ENCODE measurements at places on chromosomes 5 and 9.

DNA sequence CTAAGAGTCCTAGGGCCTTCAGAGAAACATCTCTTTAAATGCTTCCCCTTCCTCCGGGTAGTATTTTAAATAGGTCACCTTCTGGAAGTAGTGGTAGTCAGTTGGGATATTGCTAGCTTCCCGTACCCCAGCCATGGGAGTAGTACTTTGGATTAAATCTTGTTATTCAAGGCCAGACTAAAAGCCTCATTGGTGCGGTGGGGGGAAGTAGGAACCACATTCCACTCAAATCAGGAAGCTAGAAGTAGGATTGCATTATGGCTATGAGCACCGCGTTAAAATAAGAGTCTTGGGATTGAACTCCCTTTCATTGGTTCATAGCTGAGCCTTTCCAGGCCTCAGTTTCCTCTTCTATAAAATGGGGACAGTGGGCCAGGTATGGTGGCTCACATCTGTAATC, 6.7 kb downstream of the KCNIP1 start:
- no peak for DNase-seq

- no peak for DNase-seq
Observed at GRCh38 chr5:151155775-151156506, 1.6 kb downstream of the ANXA6 start.

- no peak for DNase-seq
Observed at GRCh38 chr5:5134107-5134506, 6.0 kb upstream of the ADAMTS16 start.

GRCh38 chr9:133939845-133940244, 52.3 kb downstream of the VAV2 start:
- no peak for DNase-seq

DNA sequence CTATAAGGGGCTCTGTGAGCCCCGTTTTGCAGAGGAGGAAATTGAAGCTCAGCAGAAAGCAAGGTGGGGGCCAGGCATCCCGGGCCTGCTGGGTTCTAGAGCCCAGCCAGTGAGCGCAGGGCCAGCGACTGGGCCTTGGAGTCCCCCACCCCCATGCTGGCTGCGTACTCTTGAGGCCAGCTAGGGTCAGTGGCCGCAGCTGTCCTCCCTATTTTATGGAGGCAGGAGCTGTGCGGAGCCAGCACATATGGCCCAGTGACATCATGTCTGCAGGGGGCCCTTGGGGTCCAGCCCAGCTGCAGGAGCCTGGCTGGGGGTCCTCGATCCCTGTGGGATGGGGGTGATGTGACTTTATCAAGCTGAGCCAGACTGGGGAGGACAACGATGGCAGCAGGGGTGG, 71.3 kb downstream of the HMCN2 start:
- no peak for DNase-seq

GRCh38 chr9:5853617-5854016, 20.7 kb upstream of the ERMP1 start:
- DNase-seq: no peak

DNA sequence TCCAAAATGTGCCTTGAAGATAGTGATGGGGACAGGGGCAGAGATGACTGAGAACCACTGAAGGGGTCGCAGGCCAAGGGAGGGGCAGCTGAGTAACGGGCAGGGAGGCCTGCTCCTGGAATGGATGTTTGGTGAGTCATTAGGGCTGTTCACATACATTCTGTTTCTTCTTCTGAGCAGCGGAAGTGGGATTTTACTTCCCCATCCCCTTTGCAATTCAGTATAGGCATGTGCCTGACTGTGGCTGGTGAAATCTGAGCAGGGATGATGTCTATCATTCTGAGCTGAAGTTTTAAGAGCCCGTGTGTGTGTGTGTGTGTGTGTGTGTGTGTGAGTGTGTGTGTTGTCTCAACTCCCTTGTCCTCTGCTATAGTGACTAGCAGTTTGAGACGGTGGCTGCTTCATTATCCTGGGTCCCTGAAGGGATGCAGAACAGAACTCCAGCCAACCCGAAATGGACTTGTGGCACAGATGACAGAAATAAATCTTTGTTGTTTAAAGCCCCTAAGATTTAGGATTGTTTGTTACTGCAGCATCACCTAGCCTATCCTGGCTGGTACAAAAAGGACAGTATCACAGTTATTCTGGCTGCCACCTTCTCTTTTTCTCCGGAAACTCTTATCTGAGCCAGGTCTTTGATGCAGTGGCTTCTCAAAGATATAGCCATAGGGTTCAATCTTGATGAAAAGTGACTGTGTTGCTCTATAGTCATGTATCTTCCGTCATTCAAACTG, 29.2 kb upstream of the TGFBI start:
- DNase-seq: no peak

- DNase-seq: no peak
Observed at GRCh38 chr5:127813633-127814587, 110.7 kb downstream of the CCDC192 start.

DNA sequence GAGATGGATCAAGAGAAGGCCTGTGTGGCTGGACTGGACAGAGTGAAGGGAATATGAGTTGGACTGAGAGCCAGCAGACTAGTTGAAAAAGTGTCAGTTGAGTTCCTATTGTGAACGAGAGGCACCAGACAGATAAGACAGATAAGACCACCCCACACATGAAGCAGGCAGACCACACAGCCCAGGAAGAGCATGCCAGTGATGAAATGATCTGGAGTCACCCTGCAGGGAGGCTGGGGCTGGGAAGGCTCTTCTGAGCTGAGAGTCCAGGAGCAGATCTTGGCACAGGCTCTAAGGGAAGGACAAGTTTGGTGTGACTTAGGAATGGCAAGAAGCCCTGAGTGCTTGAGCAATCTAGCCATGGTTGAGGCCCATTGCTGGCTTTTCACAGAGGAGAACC, 10.6 kb upstream of the SLC25A48 start:
- DNase-seq: no peak

- DNase-seq: no peak
Observed at GRCh38 chr5:131532031-131532640, 102.9 kb downstream of the RAPGEF6 start.

- DNase-seq: no peak
Observed at GRCh38 chr5:166909926-166910325, 1381.5 kb upstream of the WWC1 start.

DNA sequence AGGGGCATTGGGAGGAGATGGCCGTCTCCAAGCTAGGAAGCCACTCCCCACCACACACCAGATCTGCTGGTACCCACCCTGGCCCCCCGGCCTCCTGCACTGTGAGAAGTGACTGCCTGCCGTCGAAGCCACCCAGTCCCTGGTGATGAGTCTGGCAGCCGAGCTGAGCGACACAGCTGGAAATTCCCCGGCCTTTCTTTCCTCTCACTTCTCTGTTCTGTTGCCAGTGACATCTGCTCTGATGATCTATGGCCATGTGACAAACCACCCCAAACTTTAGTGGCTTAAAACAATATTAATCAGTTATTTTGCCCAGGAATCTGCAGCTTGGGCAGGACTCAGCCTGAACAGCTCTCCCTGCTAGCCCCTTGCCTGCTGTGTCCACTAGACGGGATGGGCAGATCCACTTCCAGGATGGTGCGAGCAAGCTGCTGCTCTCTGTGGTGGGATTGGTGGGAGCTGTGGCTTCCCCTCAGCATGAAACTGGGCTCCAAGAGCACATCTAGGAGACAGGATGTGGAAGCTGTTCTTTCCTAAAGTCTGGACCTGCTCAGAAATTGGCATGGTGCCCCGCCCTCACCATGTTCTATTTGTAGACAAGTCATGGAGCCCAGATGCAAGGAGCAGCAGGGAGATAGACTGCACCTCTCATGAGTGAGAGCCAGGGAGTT, 211.2 kb downstream of the GADD45G start:
- no peak for DNase-seq

GRCh38 chr9:5579881-5580280, 49.0 kb upstream of the RIC1 start:
- no peak for DNase-seq

DNA sequence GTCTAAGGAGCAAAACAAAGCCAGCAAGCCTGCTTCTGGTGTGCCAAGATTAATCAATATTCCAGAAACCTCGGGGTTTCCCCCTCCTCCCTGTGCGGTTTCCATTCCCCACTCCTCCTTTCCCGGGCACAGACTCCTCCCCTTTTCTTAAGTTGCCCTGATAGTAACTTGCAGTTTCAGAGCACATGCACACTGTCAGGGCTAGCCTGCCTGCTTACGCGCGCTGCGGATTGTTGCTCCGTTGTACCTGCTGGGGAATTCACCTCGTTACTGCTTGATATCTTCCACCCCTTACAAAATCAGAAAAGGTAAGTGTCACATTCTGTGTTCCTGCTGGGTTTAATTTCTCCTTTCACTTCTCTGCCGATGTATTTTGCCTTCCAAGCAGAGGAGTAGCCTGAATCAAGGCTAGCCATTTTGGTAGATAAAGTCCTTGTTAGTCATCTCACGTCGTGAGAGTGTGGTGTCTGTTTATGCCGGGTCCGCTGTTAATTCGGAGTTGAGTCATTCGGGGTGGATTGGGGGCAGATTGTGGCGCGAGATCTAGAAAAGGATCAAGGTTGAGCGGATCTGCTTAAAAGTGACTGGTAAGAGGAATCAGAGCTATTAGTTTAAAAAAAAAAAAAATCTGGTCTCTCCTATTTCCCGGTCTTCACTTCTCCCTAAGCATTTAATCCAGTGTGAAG, at the start of gene SLC1A3:
Gene SLC1A3, plus strand, starts transcription at position 179 of the 686 bp plus-strand sequence. CDS start 1,818 bp downstream, outside the sequence.
- no peak for DNase-seq

- DNase-seq: no peak
Observed at GRCh38 chr9:130995086-130996011, 13.6 kb upstream of the LAMC3 start.

DNA sequence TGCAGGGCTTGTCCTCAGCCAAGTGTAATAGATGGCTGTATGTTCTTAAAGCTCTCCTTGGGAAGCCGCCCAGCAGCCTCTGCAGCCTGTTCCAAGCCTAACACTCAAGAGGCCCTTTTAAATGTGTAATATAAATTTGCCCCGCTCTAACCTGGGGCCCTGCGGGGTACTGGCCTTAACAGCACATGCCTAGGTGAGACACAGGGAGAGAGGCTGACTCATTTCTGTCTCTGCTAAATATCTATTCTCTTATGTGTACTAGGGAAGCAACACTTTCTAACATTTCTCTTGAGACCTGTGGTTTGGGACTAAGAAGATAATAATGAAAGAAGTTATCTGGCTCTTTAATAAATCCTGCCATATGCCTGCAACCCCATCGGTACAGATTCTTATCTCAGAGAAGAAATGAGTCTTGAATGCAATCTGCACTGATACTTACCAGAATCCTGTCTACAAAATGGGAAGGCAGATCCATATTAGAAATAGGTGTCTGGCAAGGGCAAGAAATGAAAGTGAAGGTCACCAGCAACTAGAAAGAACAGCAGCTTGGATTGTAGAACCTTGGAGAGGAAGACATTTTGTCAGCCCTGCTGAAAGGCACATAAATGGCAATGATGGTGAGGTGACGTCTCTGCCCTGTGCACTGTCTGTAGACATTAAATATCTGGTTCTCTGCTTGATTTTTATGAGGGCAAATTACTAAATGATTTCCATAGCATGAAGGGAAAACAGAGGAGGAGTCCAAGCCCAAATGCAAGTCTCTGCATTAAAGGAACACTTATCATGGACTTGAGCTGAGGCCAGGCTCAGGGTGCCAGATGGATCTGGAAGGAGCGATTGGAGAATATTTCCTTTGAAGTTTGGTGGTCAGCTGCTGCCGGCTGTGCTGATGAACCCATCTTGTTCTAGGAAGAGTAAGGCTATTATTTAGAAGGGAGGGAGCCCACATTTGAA, 14.5 kb upstream of the TGFBI start:
- no peak for DNase-seq

DNA sequence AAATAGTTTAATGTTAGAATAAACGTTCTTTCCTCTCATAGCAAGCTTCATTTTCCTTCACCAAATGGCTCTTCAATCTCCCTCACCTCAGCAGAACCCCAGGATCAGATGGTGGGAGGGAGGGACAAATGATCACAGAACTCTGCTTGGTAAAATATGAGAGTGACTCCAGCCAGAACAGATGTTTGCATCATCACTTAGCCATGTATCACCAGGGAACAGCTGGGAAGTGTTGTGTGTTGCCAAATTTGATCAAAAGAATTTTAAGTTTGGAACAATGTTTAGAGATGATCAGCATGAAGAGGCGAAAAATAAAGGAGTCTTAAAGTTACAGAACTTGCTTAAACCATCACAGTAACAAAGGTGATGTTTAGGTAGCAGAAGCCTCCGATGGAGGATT, 115.7 kb downstream of the FRMD3 start:
- no peak for DNase-seq

- no peak for DNase-seq
Observed at GRCh38 chr5:150160448-150161081, 4.9 kb upstream of the PDGFRB start.

DNA sequence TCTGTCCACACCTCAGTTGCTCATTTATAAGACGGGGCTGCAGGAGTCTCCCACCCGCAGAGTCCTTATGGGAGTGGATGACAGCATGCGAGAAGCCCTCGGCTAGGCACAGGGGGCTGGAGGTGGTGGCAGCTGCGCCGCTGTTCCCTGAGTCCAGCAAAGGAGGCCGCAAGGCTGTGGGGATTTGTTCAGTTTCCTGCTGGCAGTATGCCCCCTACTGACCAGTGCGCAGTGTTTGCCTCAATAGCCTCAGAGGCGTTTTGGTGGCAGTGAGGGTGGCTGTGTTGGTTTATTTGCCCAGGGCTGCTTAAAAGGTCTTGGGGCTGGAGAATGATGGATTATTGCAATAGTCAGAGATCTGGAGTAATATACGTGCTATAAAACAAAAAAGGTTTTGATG, 176.3 kb upstream of the OTULINL start:
- no peak for DNase-seq

DNA sequence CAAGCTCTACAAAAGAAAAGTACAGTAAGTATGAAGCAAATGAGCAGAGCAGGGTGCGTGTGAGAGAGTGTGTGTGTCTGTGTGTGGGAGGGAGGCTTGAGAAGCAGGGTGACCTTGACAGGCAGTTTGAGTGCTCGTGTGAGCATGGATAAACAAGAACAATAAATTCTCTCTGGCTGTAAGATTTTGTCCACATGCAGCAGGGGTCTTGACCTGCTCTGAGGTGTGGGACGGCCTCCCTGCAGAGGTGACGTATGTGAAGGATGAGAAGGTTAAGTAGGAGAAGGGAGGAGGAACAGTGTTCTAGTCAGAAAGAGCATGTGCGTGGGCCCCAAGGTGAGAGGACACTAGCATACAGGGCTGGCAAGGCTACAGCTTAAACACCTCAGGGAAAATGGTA, 49.0 kb downstream of the SPTLC1 start:
- DNase-seq: no peak

DNA sequence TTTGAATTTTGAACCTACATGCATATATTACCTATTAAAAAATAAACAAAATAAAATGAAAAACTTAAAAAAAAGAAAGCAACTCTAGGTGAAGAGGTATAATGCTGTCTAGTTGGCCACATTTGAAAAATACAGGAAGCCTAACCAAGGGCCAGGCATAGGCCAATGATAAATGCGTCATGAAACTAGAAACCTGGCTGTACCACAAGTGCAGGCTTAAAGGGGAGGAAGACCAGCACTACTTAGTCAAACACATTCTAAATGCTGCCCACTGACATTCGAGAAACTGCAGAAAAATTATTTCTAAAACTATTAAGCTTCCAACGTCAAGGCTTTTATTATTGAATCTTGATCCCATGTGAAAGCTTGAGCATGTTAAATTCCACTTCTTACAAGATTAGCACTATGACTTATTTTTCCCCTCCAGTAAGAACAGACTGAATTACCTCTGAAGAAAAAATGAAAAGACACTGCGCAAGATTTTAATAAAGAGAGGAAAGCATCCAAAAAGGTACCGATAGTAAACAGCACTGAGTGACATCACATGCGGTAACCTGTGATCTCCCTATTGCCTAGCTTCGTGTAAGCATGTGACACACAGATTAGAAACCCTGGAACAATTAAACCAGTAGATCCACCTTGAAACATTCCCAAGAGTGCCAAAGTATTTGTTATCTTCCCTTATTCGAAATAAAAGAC, 16.2 kb downstream of the CDC14B start:
- DNase-seq: no peak

Measured in activated T-cell treated with anti-CD3 and anti-CD28 coated beads for 4 hours (primary cell).